HEK293T (cell line): ENCODE measurements at places on chromosomes 4 and X.

GRCh38 chr4:165425629-165426028 is 46.8 kb downstream of the CPE start:
- DNase-seq = no peak

DNA sequence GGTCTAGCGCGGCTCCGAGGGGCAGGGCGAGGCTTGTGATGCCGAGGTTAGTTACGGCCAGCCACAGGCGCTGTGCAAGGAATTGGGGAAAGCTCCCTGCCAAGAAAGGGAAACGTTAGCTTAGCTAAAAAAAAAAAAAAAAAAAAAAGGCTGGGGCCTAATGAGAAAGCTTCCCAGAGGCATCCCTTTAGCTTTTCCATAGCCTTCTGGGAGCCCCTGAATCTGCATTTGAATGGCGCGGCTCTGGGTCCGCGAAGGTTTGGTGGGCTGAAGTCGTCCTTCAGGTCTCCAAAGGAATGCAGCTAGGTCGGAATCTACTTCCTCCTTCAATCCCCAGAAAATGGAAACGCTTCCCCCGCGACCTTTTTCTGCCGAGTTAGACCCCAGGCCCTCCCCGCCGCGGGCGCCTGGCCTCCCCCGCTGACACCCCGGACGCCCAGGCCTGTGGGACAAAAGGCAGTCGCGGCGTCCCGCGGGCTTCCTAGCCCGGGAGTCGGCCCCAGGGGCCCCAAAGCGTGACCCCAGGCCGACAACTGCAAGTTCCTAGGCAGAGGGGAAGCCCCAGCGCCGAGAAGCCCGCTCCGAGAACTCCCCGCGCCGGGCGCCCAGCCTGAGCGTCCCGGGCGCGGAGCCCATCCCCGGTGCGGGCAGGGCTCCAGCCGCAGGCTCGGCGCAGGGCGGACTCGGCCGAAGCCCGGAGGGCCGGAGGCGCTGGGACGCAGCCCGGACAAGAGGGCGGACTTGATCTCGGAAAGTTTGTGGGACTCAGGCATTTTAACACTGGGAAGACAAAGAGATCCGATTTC is 605 bp upstream of the FAT1 start:
- peak; percentile 17 for DNase-seq

- no peak for DNase-seq
Observed at GRCh38 chr4:26235500-26235899, 85.3 kb upstream of the RBPJ start.

DNA sequence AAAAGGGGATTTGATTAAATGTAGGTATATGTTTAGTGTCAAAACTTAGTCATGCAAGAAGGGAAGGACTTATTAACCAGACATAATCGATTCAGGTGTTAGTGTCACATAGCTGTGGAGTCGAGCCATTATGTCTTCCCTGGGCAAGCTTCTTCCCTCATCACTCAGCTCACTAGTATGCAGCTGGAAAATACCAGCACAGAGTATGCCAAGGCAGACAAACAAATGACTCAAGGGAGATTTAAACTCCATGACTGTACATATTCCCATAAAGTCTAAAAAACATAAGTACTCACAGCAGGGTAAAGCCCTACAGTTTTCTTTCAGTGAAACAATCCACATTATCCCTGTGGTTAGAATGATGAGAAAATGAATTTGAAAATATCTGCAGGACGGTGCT is 304.5 kb downstream of the CBLL2 start:
- DNase-seq = no peak

DNA sequence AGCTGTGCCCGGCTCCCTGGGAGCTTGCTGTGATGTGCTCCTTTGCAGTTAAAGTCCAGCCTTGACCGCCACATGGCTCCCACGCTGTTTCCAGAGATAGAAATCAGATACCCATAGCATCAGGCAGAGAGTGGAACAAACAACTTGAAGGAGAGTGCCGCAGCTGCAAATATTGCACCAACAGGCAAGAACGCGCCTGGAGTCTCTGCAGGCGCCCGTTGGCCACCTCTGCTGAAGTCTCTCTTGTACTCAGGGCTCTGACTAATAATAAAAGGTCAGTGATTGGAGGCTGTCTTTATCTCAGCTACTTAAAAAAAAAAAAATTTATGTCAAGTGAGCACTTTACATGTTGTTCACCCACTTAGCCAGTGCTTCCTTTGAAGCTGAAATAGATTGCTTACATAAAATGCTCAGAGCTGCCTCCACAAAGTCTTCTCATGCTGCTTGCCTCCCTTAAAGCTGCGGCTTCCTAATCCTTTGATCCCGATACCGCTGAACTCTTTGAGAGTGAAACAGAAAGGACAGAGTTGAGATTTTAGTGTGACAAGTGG is 30.9 kb upstream of the TENM3 start:
- DNase-seq = peak; percentile 19

GRCh38 chrX:117990438-117990837 is 126.2 kb downstream of the KLHL13 start:
- no peak for DNase-seq

DNA sequence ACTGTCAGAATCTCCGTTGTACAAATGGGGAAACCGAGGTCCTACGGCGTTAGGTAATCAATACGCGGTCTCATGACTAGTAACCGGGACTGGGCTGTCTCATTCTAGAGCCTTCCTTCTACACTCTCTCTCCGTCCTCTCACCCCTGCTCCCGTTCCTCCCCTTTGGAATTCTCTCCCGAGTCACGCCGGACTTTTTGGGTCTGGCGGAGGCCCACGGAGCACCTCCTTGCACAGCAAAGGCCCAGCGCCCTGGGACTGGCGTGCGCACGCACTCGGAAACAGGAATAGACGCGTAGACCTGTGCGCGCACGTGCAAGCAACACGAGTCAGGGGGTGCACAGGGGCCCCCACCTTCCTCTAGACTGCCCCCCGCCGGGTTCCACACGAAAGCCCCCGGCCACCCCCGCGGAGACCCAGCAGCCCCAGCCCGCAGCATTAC is 361 bp downstream of the QDPR start:
- peak; percentile 44 for DNase-seq

DNA sequence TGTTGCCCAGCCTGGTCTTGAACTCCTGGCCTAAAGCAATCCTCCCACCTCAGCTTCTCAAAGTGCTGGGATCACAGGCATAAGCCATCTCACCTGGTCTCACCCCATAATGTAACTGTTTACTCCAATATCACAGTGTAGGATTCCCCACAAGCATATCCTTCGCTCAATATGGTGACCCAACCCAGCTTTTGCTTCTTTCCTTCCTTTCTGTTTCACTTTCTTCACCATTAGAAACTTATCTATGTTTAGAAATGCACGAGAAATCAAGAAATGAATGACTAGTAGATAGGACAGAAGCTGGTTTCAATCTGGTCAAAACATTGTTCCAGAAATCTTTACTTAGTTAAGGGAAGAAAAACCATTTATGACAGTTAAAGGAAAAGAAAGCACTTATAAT is 18.9 kb downstream of the TSPAN5 start:
- no peak for DNase-seq

- no peak for DNase-seq
Observed at GRCh38 chr4:48904101-48904500, 2.5 kb downstream of the OCIAD2 start.

- no peak for DNase-seq
Observed at GRCh38 chr4:85039526-85039925, 73.0 kb upstream of the WDFY3 start.
